Thoracic aorta (tissue), 2 donors: ENCODE measurements at places on chromosomes 1 and 21.

DNA sequence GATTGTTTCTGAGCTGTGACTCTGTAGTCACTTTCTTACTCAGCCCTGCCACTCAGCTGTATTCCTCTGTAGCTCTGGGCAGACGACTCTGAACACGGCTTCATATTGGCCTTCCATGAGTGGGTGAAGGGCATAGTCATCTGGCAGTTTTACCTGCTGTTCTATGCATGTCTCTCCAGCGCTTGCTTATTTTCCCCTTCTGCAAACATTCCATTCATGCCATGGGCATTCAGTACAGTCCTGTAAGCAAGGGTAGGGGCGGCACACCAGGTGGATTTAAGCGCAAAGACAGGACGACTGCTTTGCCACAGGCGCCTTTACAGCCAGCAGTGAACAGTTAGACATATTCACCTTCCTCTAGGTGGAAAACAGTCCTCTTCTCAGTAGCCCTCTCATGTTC is 4.4 kb upstream of the WDR26 start:
- DNase-seq: no peak

DNA sequence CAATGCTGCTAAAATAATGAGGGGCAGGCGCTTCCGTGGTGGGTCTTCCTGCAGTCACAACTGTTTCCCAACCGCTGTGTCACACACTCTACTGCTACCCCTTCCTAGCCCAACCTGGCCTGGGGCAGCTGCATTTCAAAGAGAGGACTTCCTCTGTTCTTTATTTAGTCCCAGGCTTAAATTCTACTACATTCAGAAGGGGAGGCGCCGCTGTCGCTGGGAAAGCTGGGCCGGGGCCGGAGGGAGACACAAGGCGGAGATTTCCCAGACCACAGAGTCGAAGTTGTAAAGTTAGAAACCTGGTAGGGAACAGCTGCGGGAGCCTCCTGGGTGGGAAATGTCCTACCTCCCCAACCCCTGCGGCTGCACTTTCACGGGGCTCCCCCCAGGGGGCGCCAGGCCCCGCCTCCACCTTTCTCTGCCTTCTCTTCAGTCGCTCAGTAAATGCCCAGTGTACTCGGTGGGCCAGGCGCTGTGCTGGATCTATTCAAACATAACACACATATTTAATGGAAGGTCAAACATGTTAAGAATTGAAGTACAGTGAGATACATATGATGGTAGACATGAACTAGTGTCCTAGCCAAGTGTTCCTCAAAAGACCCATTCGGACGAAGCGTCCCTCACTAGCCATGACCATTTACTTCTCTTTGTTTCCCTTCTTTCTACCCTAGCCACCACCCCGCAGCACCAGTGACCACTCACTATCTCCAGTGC is 23.1 kb downstream of the DYRK3 start:
- DNase-seq: no peak

- no peak for DNase-seq
Observed at GRCh38 chr1:31739346-31739745, 24.8 kb downstream of the ADGRB2 start.

- DNase-seq: no peak
Observed at GRCh38 chr1:68780919-68781318, 284.0 kb upstream of the DEPDC1 start.

DNA sequence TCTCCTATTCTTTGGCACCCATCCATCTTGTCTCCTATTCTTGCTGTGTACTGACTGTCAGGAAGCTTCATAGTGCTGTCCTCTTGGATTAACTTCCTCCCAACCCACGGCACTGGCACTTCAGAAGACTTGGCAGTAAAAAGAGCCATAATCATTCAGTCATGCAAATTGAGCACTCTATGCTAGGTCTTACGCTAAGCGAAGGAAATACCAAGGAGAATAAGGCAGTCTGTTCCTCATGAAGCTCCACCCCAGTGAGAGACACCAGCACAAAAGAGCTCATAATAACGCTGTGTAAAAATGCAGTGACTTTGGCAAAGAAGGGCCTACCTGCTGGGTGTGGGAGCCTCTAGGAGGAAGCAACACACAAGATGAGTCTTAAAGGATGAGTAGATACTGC is 67.1 kb downstream of the GFI1 start:
- no peak for DNase-seq

- DNase-seq: no peak
Observed at GRCh38 chr1:39866767-39867166, 16.5 kb downstream of the TRIT1 start.

- no peak for DNase-seq
Observed at GRCh38 chr1:190243056-190243455, 234.6 kb downstream of the BRINP3 start.

DNA sequence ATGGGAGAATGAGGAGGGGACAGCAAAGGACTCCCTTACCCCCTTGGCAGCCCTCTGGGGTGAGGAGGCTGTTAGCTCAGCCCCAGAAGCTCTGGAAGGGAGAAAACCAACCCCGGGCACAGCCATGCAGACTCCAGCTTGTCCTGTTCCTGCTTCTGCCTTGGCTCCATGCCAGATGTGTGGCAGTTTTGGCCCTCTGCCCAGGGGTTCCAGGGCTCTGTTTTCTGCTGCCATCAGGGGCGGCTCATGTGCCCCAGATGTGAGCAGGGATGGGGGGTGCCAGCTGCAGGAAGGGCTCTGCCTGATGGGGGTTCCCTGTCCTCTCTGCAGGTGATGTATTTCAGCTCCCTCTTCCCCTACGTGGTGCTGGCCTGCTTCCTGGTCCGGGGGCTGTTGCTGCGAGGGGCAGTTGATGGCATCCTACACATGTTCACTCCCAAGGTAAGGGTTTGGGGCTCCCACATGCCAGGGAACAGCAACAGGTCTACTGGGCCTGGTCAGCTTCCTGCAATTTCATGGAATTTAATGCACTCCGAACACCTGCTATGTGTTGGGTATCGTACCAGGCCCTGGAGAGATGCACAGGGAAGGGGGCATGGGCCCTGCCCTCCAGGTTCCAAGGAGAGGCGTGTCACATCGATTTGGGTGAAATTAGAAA is 26.1 kb downstream of the SLC6A17 start:
- DNase-seq: no peak

GRCh38 chr1:224331326-224331725 is 1.4 kb upstream of the NVL start:
- DNase-seq: no peak

DNA sequence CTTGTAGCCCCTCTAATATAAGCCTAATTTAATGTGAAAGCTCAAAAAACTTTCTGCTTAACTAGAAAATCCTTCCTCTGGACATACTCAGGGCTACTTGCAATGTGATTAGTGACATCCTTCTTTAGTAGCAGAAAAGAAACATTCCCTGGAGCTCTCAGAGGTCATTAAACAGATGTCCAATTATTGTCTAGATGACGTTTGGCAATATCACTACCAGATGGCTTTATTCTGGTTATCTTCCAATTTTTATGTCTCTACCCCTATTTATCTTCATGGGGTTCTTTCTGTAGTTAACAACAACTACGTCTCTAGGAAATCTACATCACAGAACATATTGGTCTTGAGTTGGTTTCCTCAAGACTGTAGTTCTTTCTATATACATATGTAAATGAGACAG is 44.2 kb downstream of the CTH start:
- no peak for DNase-seq

DNA sequence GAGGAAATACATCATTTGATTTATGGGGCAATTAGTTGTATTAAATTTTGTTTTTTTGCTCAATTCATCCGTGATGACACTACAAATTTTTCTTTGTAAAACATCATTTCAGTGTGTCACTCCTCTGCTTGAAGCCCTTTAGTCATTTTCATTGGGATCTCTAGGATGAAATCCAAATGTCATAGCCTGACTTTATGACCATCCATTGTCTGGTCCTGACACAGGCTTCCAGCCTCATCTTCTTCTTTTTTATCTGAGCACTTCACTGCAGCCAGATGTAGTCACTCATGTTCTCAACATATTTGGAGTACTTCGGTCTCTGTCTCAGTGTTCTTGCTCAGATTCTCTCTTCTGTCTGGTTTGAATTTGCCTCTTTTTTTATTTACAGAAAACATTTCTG is 173.1 kb downstream of the HMCN1 start:
- no peak for DNase-seq

- no peak for DNase-seq
Observed at GRCh38 chr1:19450811-19451515, 34.4 kb downstream of the CAPZB start.

DNA sequence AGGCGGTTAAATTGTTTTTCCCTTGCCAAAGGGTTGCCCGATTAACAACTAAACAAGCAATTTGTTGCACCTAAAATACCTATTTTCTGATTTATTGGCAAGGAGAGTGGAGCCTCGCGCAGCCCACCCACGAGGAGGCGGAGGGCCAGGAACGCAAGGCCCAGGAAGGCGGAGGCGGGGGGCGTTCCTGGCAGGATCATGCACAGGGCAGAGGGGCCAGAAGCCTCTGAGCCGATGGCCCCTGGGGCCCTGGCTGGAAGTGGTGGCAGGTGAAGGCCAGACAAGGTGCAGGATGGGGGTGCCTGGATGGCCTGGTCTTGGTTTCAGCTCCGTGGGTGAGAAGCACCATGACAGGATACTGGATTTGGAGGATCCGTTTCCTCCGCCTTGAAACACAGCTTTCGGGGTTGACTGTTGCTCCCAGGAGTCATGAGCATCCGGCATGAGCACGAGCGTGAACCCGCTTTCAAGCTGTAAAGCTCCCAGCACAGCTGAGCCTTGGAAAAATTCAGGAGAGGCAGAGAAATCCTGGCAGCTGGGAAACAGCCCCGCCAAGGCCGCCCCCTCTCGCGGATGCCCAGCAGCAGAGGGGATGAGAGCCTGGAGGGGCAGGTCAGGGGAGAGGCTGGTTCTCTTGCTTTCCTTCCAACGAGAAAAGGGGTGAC is 35.0 kb downstream of the AJAP1 start:
- no peak for DNase-seq

DNA sequence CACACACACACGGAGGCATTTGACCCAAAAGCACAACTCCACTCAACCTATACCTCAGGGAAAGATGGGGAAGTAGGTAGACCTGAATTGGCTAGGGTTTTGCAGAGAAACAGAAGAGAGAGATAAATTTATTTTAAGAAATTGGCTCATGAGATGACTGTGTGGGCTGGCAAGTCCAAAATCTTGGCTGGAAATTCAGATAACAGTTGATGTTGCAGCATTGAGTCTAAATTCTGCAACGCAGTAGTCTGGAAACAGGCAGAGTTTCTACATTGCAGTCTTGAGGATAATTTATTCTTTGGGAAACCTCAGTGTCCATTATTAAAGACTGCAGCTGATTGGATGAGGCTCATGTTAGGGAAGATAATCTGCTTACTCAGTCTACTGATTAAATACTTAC is 4.3 kb upstream of the LCE2B start:
- no peak for DNase-seq

DNA sequence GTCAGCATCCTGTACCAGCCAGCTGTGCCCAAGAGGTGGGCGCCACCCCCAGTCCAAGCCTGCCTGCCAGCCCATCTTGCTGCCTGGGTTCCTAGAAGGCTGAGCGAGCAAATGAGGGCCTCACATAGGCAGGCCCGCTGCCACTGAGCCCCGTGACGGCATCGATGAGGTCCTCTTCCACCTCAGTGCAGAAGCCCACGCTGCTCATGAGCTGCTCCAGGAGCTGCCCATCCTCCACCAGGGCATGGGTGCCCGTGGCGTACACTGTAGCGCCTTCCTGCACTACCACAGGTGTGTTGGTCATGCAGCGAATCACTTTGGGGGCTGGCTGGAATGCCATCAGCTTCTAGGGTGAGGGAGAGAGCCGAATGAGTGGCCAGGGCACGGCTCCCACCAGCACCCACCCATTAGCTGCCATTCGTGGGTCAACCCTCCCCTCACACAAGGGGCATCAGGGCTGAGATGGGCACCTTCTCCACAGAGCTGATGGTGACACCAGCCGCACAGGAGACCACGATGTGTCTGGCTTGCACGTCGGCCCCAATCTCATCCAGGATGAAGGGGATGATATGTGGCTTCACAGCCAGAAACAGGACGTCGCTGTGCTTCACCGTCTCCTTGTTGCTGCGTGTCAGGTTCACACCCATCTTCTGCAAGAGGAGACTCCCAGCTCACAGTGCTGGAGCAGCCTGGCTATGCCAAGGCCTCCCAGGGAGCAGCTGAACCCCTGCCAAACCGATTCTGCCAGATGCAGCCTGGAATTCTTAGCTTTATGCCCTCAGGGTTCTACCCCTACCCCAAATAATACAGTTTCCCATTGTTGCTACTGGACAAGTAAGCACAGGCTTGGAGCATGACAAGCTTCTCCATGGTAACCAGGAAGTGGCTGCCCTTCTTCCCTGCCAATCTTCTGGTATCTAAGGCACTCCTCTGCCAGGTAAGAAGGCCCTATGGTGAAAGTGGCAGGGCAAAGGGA is 2.0 kb downstream of the PYCR2 start:
- no peak for DNase-seq

DNA sequence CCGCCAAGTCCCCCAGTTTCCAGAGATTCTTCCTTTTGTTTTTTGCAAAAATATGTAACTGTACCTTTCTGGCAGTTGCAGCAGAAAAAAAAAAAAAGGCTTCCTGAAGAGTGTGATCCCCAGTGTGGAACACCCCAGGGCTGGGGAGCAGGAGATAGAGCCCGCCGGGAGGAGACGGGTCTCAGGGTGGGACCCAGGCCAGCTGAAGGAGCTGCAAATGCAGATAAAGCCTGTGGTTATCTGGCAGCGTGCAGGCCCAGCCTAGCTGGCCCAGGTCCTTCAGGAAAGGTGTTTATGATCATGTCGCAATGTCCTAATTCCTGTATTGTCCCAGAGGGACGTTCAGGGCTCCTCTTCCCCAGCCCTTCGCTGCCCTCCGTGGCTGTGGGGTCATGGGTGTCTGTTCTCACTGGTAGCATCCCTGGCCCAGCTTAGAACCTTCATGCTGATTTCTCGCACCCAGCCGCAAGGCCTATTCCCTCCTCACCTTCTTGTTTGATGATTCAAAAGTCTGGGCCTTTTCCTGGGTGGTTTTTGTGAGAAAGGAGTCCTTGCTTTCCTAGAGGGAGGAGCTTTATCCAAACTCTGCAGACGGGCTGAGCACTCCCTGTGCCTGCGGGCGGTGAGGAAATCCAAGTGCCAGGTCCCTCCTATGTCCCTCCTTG is 26.2 kb downstream of the RNF187 start:
- DNase-seq: no peak

GRCh38 chr1:219757890-219758289 is 145.0 kb upstream of the ZC3H11B start:
- no peak for DNase-seq

GRCh38 chr21:45726438-45726837 is 82.9 kb downstream of the PCBP3 start:
- DNase-seq: no peak

- DNase-seq: no peak
Observed at GRCh38 chr1:41872074-41872473, 46.6 kb downstream of the HIVEP3 start.

DNA sequence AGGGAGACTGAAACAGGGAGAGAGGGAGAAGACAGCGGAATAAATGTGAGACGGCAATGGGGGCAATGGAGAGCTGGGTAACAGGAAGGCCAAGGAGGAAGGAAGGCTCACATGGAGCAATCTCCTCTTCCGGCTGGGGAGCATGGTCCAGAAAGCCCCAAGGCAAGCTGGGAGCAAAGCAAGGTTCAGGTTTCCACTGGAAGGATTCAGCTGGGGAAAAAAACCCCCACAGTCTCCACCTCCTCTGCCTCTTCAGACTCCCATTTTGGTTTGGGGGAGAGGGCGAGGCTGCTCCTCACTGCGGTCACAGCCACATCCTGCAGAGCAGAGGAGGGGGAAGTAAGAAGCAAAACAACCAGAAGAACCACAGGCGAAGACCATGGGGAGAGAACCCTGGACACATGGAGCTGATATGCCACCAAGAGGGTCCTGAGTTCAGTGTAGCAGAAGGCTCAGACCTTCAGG is 650 bp downstream of the TNFAIP8L2 start:
- no peak for DNase-seq

- DNase-seq: no peak
Observed at GRCh38 chr1:221972276-221973235, 230.7 kb upstream of the DUSP10 start.

- no peak for DNase-seq
Observed at GRCh38 chr21:36692114-36692834, 6.6 kb upstream of the SIM2 start.
